ENCODE measurements at places on chromosomes 1 and 21.

GRCh38 chr1:169586395-169587255, at the start of gene F5:
F5 (minus strand) TSS chr1:169586481; CDS start chr1:169586386, 95 bp downstream.
- no peak for DNase-seq

- DNase-seq, result no peak
These were observed 221.5 kb downstream of the RERE start for GRCh38 chr1:8595941-8596340.

DNA sequence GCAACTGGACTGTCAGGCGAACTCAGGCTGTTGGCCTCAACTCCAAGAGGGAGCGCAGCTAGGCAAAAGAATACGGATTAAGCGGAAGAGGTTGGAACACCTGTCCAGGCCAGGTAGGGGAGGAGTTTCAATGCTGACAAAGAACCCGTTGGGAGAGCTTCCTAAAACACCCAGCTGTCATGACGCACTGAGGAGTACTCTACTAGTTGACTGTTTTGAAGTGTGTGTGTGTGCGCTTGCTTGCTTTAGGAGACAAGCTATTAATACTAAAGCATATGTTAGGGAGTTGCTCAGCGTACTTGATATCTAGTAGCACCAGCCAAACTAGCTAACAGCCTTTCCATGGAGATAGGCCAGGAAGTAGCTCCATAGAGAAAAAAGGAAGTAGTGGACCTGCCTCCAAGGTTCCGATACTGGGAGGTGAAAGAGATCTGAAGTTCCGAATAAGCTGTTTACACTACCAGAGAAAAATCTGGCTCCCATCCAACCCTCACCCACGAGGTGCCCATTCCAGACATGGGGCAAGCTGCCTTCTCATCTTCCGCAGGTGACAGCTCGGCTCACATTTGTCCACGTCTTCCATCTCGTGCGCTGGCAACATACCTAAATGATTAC, 974 bp upstream of the FNBP1L start:
- DNase-seq, result peak; percentile 93

DNA sequence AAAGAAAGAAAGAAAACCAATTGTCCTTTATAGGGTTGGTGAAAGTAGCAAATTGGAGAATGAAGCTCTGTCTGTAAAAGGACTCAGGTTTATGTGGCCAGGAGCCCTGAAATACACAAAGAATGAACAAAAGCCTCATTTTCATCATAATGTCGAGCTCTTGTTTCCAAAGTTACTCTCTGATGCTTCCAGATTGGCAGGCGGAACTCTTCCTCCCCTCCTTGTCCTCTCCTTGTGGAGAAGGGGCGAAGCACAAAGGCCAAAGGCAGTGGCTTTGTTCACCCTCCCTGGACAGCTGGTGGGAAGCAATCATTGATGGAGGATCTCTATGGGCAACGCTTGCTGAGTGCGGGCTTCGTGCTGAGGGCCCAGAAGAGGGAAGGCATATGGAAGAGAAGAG, 5.6 kb downstream of the CA6 start:
- DNase-seq, result no peak

GRCh38 chr21:38768471-38769063, 37.2 kb upstream of the ETS2 start:
- no peak for DNase-seq

- DNase-seq, result no peak
These were observed 75.6 kb upstream of the COA6 start for GRCh38 chr1:234297668-234298067.

DNA sequence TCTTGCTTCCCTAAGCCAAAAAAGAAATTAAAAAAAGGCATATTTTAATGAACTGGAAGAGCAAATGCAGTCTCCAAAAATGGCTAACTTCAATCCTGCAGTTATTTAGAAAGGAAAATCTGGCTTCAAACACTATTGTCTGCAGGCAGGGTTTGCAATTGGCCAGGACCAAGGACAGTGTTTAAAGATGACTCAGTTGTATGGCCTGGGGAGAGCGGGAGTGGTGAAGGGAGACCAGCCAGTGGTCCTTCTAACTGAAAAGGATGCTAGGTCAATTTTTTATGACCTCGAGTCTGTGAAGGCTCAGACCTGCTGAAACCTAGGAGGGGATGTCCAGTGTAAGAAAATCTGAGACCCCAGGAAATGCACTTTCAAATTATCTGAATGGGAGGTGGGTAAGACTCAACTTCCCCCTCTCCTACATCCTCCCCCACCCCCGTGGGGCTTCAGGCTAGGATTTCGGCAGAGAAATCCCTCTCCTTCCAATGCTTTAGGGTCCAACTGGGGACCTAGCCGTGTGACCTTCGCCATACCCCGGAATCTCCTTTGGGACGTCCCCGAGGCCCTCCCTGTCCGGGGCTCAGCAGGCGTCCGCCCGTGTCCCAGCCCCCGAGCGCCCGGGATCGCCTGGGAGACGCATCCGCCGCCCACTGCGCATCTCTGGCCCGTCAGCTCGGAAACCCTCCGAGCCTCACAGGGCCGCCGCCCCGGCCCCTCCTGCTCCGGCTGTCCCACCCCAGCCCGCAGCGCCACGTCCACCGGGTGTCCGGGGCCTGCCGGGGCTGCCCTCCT, 602 bp upstream of the RIMKLA start:
- peak; percentile 16 for DNase-seq

DNA sequence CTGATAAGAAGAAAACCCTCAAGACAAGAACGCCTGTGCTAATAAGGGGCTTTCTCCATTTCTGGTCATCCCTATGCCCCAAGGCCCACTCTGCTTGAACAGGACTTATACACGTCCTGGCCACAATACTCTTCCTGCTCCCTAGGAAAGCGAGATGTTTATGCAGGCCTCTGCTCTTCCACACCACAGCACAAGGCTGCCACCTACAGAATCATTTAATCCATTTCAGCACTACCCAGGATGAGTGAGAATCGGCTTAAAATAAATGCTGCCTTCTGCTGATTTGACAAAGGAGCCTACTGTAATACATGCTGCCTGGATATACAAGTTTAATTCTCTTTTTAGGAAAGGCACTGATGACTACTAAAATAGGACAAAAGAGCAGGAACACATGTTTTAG, 29.4 kb downstream of the FRRS1 start:
- DNase-seq, result no peak

DNA sequence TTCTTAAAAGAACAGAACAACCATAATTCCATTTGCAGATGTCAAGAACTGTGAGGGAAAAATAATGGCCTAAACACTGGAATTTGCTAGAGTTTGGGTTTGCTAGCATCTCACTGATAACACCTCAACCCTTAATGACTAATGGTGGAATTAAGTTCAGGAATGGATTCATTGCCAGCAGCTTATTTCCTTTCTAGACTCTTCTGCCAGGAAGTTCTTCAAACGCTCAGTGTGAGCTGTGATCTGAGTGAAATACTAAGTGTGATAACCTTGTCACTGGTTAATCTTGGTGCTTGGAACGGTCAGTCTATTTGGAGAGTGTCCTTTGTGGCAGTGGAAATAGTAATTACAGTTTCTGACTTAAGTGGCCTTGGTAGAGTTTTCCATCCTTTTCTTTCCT, 21.6 kb upstream of the PLEKHM2 start:
- DNase-seq, result no peak

DNA sequence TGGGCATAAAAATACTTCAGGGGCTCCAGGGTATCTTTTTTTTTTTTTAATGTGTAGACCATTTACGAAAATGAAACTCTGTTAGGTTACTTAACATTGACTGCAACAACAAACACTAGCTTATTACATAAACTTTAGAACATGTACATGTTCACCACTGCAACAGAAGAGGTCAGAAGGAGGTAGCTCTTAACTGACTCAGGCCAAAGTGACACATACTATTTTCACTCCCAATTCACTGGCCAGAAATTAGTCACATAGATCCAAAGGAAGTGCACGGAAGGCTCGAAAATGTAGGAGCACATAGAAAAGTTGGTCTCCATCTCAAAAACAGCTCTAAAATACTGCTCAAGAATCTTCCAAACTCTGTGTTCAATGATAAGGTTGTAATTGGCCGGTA, 107.2 kb downstream of the AKT3 start:
- peak; percentile 28 for DNase-seq

DNA sequence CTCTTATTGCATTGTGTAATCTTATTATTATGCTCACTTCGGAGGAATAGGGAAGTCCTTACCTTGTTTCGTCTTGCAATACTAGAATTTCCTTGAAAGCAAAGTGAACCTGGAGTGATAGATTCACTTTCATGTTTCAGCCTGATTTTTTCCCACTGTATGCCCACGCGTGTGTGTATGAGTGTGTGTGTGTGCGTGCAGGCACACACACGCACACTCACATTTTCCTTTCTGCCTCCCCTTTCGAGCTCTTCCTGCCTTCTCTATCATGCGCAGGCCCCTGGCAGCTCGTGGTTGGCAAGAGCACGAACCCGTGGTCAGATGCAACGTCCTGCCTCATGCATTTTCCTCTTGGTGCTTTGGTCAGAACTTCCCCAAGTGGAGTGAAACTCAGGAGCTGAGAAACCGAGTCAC, at the start of gene GCSAML:
Gene GCSAML (plus strand): TSS at position 366 of the 414 bp plus-strand sequence. CDS start 58 bp downstream, outside the sequence.
- no peak for DNase-seq

DNA sequence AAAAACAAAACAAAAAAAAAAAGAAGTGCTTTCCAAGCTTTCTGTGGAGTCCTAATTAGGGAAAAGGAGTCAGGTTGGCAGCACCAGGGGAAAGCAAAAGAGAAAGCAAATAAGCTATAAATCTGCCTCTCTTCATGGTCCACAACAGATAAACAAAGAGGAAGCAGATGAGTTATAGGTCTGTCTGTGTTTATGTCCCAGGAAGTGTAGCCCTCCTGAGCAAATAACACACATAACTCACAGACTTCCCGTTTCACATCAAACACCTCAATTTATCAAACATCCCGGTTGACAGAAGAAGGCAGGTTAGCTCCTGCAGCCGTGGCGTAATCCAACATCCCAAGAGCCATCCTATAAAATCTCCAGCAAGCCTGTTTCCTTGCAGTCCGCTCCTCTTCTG, 5.6 kb upstream of the SLC2A5 start:
- DNase-seq, result peak; percentile 62

GRCh38 chr1:66981679-66982078, 56.9 kb downstream of the MIER1 start:
- no peak for DNase-seq

GRCh38 chr1:86914998-86915736, 732 bp downstream of the HS2ST1 start:
- peak; percentile 76 for DNase-seq
